ENCODE measurements at places on chromosomes 1 and 21. TPM values are rescaled to one million over a fixed set of nuclear protein-coding genes. Genes with fewer than 3 reads are reported as not detected.

- no peak for DNase-seq
- no peak overlapping the region for H3K27ac ChIP-seq
- H3K4me3 ChIP-seq = no peak overlapping the region
- H3K4me1 ChIP-seq = no peaks in the 10 kb centered on the region
- H3K27me3 ChIP-seq = no peaks in the 10 kb centered on the region
Observed at GRCh38 chr1:228885845-228886244, 150.6 kb downstream of the RHOU start.

DNA sequence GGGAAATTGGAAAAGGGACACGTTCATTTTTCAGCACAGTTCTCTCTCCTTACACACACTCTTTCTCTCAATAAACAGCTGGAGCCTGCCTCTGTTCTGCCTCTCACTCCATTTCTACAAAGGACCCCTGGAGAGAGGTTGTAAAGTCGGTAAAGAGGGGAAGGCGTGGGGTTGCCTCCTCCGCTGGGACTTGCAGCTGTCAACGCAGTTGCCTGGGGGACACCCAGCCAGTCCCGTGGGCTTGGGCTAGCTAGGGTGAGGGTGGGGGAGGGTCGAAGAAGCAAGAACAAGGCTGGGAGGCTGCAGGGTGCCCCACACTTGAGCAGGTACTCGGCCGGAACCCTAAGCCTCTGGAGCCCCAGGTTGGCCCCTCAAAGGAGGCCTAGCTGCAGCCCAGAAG is 27.6 kb downstream of the C1orf216 start:
- DNase-seq = no peak
- H3K27ac ChIP-seq = no peak overlapping the region
- H3K4me3 ChIP-seq = no peak overlapping the region
- no peaks in the 10 kb centered on the region for H3K36me3 ChIP-seq
- no peaks in the 10 kb centered on the region for H3K4me1 ChIP-seq
- peaks cover 3% of the 10 kb centered on the region for H3K27me3 ChIP-seq

Gene LRRC38
- not detected for total RNA-seq

Gene OLIG2
- not detected for total RNA-seq

Gene LIX1L
- 39.6 TPM for total RNA-seq

DNA sequence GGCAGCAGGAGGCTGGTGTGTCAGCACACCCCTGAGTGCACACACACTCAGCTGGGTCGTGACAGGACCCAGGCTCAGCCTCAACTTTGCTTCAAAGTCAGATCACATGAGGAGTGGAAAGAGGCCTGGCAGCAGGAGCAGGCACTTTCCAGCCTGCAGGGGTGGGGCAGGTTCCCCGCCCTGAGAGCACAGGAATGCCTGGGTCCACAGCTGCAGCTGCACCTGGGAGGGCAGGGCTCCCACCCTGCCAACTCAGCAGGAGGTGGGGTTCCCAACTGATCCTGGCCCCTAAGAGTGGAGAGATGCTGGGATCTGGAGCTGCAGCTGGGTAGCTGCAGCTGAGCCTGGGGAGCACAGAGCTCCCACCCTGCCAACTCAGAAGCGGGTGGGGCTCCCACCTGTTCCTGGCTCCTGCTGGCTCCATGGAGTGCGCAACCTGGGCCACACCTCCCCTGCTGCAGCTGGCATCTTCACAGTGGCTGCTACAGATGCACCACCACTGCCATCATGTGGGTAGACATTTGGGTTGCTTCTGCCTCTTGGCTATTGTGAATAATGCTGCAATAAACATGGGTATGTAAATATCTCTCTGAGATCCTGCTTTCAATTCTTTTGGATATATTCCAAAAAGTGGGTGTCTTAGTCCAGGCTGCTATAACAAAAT is 415.4 kb downstream of the TTLL7 start:
- no peaks in the 10 kb centered on the region for H3K4me1 ChIP-seq
- no peak overlapping the region for H3K27ac ChIP-seq
- DNase-seq = no peak
- H3K36me3 ChIP-seq = no peaks in the 10 kb centered on the region

DNA sequence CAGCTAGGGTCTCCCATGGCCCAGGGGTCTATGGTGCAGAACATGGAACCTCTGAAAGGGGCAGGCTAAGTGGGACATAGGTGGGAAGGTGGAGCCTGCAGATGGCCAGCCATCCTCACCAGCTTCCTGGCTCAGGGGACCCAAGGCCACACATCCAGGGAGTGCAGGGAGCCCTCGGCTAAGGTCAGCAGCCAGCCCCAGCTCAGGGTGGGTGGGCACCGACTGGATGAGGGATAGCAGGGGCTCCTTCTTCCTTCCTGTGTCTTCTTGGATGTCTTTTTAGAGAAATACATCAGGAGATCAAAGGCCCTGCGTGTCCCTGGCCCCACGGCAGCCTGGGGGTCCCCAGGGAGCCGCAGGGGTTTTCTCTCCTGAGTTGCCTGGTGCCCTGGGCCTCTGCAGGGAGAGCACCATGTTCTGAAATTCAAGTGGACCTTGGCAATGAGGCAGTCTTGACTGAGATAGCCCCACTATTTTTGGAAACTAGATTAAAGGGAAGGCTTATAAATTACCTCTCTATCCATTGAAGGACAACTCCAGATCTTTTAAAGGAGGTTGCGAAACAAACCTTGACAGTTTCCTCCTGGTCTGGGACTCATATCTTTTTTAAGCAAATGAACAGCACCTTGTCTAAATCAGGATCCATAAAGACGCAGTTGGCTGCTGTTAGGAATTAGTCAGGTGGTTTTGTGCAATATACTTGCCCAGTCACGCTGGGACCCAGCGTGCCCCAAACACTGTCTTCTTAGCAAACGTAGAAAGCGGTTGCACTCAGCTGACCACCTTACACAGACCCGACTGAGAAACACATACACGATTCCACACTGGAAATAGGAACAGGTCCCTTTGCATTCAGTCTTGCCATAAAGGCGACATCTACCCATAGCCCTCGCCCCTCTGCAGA is 242.3 kb downstream of the TOMM20 start:
- peak overlapping the region; percentile 80 for H3K27ac ChIP-seq
- no peak overlapping the region for H3K4me3 ChIP-seq
- peaks cover 27% of the 10 kb centered on the region for H3K4me1 ChIP-seq
- no peaks in the 10 kb centered on the region for H3K36me3 ChIP-seq

- H3K27me3 ChIP-seq = no peaks in the 10 kb centered on the region
- H3K4me3 ChIP-seq = no peak overlapping the region
- no peak overlapping the region for H3K27ac ChIP-seq
- DNase-seq = no peak
Observed at GRCh38 chr1:192443616-192444015, 126.8 kb downstream of the RGS21 start.

Gene FCRLB
- 0.95 TPM for total RNA-seq
